Activated gamma-delta T cell treated with anti-CD3 and anti-CD28 coated beads, Interleukin-2, amount 50 U/mL, for 16 hours (primary cell): ENCODE measurements at places on chromosomes 16 and 17.

DNA sequence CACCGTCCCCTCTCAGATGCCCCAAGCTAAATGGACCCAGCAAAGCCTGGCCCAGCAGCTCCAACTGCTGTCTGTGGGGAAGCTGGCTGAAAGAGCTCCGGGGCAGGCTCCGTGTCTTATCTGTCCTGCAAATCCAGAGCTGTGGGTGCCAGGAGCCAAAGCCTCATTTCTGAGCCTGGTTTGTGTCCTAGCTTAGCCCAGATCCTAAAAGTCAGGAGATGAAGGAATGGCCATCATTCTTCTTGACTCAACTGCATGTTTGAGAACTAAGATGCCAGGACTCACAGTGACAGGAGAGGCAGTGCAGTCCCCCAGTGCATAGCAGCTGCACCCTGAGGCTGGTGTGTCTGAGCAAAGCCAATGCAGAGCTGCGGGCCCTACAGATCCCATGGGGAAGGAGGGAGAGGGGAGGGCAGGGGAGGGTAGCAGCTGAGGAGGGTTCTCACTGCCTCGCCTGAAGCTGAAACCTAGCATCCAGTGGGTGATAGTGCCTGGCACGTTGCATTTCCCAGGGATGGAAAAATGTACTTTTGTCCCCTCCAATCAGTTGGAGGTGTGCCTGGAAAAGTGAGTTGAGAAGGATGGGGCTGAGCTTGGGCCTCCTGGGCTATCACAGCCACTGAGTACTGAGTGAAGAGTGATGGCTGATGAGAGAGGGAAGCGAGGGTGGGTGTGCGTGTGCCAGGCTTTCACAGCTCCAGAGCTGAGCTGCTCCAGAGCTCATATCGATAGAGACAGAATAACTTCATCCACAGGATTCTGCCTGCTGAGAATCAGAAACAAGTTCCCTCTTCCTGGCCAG is 24.5 kb upstream of the CD300E start:
- no peak for DNase-seq

DNA sequence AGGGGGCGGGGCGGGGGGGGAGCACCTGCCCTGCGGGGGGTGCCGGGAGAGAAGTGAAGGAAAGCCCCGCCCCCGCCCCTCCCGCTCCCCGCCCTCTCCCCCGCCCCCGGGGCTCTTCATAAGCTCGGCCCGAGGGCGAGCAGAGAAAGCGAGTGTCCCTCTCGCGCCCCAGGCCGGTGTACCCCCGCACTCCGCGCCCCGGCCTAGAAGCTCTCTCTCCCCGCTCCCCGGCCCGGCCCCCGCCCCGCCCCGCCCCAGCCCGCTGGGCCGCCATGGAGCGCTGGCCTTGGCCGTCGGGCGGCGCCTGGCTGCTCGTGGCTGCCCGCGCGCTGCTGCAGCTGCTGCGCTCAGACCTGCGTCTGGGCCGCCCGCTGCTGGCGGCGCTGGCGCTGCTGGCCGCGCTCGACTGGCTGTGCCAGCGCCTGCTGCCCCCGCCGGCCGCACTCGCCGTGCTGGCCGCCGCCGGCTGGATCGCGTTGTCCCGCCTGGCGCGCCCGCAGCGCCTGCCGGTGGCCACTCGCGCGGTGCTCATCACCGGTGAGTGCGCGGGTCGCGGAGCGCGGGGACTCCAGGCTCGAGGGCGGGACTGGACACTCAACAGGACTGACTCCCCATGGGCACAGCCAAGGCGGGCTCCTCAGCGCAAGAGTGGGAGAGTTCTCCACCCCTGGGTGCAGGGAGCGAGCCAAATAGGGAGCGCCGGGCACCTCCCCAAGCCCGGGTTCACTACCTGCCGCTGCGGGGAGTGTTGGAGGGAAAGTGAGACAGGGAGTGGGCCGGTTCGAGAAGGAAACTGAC is at the start of gene HSD11B2:
TSS of gene HSD11B2 (plus strand) at position 145 of the 798 bp plus-strand sequence. CDS start at position 273, 128 bp downstream.
- no peak for DNase-seq

GRCh38 chr16:47600376-47600775 is 139.2 kb downstream of the PHKB start:
- DNase-seq, result no peak

DNA sequence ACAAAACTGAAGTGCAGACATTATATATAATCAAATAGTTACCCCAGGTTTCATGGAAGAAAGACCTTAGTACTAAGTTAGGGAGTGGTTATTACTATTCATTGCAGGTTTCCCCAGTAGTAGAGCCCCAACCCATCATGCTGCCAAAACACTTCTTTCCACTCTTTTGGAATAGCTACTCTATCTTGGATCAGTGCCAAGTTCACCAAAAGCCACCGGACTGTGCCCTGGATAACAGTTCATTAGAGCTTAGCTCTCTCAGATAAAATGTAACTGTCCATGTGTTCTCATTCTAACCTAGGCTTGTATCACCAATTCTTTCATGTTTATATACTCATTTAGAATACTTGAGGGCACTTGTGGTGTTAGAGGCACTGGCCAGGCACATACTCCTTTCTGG is 540.1 kb upstream of the C16orf82 start:
- DNase-seq, result no peak

- DNase-seq, result no peak
Measured at GRCh38 chr16:59044616-59045015, 310.5 kb upstream of the GOT2 start.

- no peak for DNase-seq
Measured at GRCh38 chr17:78357177-78357586, 2.7 kb downstream of the SOCS3 start.

GRCh38 chr17:44212507-44213402 is 6.7 kb downstream of the UBTF start:
- DNase-seq, result no peak

DNA sequence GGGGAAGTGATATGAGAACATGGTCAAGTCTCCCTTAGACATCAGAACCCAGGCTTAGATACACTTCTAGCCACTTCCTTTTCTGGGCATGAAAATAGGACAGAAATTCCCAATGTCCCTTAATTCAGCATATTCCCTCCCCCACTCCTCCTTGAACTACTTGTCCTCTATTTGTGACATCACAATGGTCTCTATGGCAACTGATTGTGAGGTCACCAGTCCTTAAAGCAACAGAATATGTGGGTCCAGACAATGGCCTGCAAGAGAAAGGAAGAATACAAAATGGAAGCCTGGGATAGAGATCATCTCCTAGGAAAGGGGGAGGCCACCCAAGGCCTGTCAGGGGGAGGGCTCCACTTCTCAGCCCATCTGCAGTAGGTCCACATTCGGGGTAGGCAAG is 6.7 kb upstream of the SEZ6 start:
- DNase-seq, result no peak

DNA sequence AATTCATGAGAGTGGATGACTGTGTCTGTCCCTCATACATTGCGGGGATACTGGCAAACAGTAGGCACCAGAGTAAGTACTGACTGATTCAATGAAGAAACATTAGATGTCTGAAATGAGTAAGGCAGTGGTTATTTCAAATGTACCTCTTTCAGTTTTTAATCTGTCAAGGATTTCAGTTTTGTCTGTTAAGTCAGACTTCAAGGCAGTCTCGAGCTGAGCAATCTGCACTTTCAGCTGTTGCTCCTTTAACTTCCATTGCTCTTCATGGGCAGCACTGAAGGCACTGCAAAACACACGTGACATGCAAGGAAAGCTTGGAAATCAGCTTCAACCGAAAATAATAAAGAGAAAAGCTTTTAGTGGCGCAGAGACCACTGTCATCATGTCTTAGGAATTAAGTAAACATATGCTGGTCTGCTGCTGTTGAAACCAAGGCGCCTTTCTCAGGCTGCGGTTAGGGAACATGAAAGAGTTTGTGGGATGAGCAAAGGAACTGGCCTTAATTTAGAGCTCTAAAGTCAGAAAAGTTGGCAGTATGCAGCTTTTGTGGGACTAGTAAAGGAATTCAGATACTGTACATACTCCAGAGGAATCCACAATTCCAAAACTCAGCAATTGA is 38.8 kb downstream of the RPGRIP1L start:
- DNase-seq, result no peak

DNA sequence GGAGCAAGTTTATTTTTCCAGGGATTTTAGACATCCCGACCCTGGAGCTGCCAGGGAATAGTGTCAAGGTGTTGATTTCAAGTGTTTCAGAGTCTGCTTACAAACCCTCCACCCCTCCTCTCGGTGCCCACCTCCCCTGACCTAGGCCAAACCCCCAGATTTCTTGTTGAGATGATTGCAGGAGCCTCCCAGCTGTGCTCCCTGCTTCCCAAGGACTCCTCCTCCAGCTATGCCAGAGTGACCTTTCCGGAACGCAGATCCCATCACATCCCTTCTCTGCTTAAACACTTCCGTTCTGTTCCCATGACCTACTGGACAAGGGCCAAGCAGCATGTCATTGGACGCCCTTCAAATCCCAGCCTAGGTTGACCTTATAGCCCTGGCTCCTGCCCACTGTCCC is 23.7 kb upstream of the CDH1 start:
- DNase-seq, result no peak

- DNase-seq, result no peak
Measured at GRCh38 chr17:72034000-72034399, 86.8 kb upstream of the SOX9 start.

DNA sequence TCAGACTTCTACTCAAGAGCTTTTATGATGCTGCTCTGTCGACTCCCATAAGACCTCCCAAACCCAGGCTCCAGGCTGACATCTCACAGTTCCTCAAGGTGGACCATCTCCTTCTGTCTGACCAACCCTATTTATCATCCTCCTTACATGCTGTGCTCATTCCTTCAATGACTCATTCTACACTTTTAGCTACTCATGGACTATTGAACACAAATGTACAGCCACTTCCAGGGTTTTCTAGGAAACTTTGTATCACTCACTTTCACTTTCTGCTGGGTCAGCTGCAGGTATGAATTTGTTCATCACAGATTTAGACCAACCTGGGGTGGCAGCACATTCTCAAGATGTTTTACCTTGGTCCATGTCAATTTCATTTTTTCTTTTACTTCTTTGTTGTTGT is 162.4 kb upstream of the FAM20A start:
- no peak for DNase-seq

DNA sequence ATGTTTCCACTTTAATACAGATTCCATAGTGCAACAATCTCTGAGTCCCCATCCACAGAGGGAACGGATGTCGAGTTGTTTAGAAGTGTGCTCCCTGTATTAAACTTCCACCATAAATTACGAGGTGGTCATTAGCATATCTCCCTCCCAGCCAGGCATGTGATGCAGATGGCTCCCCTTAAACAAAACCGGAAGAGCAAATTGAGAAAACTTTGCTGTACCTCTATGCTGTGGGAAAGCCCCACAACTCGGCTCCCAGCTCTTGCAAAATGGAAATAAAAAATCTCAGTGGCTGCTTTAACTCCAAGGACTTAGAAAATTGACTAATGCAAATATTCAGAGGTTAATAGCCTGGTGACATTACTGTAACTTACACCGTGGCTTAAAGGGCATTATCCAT is 290.9 kb downstream of the MAF start:
- no peak for DNase-seq

DNA sequence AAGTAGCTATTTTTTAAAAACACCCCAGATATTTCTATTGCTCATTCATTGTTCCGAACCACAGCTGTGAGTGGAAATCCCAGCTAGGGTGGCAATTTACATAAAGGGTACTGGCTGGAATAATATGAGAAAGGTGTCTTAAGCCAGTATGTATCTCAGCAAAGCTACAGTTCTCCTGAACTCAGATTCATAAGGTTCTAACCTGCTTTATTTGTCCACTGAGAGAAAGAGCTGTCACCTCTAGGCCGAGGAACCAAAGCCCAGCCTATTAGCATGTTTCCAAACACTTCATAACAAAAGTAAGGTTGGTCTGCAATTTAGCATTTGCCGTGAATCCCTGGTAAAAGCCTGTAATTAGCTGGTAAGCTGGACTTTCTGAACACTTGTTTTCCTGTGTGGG is 57.0 kb upstream of the CLEC19A start:
- DNase-seq, result no peak

- no peak for DNase-seq
Measured at GRCh38 chr16:49846800-49847199, 9.1 kb downstream of the ZNF423 start.

DNA sequence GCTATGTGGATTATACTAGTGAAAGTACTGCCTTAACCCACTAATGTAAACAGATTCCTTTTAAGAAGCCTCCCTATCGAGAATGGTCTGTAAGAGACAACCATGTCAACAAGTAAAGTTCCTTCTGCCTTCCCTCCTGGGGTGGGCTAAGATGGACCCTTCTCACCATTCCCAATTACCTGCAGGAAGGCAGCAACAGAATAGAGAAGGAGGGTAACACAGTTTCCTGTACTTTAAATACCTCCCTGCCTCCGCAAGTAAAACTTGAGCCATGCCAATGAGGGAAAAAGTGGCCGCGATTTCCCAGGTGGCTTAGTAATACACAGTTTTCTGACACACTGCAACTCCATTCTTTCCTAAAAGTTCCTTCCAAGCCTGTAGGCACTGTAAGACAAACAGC is 45.2 kb downstream of the TOX3 start:
- DNase-seq, result no peak

DNA sequence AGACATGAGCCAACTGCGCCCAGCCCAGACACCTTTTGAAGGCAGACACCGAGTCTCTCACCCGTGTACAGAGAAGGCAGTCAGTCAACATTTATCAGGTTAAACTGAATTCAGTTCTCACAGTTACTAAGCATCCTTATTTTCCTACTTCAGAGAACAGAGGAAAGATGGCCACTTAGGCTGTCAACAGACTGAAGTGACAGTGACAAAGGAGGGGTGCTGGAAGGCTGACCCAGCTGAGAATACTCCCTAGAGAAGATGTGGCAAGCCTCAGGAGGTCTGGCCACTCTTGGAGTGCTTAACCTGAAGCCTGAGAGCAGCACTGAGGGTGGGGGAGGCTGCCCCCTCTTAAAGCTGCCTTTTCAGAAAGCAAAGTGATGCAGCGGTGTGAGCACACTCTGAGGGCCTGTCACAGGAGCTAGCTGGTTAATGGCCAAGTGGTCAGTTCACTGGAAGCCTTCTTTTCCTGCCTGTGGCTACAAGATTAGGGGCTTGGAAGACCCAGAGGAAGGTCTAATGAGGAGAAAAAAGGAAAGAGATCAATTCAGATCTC is 51.0 kb upstream of the SREBF1 start:
- DNase-seq, result no peak

DNA sequence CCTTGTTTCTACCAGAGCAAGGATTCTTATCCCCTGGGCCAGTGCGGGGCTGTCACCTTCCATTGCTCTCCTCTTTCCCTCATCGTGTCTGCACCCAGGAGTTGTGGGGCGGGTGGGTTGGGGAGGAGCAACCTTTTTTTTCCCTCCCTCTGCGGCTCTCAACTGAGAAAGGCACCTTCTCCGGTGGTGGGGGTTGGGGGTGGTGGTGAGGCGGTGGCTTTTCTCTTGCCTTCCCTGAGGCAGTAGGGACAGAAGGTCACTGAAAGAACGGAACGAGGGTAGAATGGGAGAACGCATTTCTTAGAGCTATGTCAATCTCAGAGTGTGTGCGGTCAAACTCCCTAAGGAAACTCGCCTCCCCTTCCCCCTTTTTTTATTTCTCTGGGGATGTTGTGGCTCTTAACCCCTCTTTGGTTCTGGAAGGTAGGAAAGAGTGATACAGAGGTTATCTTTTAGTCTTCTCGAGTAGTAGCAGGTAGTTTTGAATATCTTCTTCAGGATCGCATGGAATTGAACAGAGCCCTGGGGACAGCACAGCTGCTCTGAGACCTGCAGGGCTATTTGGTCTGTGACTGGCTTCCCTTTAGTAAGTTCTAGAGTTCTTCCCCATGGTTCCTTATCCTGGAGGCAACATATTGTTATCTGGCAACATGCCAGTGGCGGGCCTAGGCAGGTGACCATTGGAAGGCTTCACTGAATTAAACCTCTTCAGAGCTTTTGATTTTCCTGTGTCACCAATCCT is 994 bp downstream of the CLTC start:
- peak; percentile 12 for DNase-seq
